ENCODE measurements at places on chromosomes 3 and 15.

- no peak for DNase-seq
These were observed 14.8 kb downstream of the DOCK3 start for GRCh38 chr3:50689558-50689957.

GRCh38 chr3:194101592-194102432 is 34.1 kb upstream of the HES1 start:
- DNase-seq: peak; percentile 65

DNA sequence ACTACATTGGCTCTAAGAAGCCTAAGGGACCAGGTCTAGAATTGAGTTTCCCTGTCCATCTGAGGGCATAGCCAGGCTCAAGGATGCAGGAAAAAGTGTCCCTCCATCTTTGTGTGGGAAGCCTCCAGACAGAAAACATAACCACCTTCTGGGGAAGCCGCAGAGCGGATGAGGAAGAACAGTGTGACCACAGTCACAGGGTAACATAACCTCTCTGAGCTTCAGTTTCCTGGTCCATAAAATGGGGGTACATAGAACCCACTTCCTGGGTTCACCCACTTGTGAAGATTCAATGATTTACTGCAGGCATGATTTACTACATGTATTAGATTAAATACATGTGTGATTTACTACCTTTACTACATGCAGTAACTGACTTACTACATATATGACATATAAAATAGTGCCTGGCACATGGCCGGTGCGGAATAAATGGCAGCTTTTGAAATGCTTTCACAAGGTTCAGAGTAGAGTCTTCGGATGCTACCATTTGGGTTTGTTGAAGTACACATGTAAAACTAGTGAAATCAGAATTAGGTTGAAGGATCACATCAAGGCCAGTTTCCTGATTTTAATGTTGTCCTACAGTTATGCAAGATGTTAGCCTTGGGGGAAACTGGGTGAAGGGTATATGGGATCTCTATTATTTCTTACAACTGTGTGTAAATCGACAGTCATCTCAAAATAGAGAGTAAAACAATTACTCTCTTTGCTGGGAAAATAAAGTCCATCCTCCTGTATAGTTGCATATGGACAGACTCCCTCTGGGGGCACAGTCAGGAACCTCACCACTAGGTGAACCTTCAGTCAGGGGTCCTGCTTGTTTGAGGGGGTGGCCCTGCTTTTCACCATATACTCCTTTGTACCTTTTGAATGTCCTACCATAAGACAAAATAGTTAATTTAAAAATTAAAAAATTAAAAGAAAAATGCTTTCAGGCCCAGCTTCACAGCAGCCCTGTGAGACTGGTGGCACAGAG is 86.0 kb downstream of the SEMA5B start:
- DNase-seq: no peak

DNA sequence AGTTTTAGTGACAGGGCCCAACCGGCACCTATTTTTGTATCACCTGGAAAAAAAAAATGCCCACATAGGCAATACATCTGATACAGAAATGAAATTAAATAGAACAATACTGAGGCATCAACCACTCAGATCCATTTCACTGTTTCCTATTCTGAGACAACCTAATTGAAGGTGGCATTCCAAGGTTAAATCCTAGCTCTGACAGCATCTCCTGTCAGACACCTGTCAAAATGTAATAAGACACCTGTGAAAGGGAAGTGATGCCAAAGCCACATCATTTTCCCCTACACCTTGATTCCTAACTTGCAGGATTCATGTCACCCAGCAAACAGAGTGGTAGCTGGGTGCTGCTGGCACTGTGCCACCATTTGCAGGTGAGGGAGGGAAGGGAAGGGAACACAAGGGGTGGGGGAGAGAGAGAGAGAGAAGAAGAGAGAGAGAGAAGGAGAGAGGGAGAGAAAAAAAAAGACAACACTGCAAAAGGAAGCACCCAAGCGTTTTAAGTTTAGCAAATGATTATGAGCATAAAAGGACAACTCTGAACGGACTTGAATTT is 1044.6 kb upstream of the CFAP20DC start:
- DNase-seq: no peak

GRCh38 chr3:159825216-159825854 is 163.3 kb upstream of the IL12A start:
- no peak for DNase-seq

DNA sequence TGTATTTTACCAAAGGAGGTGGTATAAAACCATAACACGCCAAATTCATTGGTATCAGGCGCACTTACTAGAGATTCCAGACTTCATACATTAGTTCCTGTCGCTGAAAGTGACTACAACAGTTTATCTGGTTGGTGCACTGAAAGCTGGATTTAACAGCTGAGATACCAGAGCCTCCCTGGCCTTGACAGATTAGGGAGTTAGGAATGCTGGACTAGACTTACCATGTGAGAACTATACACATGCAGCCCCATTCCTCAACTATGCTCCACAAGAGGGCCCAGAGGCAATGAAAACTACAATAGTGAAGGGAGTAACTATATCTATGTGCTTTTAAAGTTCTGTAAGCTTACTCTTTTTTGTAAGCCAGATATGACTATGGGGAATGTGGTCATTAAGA is 174.4 kb downstream of the STAG1 start:
- DNase-seq: no peak

GRCh38 chr15:62103431-62103830 is 36.7 kb downstream of the C2CD4A start:
- no peak for DNase-seq

All from pancreas (tissue), 10 donors.